Caudate nucleus (tissue), 63 donors: ENCODE measurements at places on chromosomes 7 and 10.

DNA sequence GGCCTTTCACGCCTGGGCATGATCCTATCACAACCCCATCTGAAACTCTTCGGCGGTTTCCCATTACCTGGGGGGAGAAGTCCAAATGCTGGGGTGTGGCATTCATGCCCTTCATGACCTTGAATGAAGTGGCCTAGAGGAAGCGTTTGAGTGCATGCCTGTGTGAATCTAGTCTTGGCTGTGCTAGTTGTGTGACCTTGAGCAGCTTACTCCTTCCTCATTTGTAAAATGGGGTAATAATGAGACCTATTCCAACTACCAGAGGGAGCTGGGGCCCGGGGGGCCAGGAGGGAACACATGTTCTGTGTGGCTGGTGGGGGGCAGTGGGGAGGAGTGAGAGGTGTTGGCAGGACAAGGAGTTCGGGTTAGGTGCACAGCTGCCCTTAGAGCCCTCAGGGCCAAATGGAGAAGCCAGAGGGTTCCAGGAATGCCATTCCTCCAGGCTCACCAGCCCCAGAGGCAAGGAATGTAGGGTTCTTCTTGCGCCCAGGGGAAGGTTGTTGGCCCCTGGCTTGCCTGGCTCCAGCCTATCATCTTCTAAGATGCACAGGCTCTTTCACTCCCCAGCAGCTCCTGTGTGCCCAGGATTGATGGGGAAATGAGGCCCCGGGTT, 21.3 kb upstream of the TBRG4 start:
- no peak for DNase-seq

- no peak for DNase-seq
Measured at GRCh38 chr10:125377368-125377767, 217.0 kb upstream of the CTBP2 start.

DNA sequence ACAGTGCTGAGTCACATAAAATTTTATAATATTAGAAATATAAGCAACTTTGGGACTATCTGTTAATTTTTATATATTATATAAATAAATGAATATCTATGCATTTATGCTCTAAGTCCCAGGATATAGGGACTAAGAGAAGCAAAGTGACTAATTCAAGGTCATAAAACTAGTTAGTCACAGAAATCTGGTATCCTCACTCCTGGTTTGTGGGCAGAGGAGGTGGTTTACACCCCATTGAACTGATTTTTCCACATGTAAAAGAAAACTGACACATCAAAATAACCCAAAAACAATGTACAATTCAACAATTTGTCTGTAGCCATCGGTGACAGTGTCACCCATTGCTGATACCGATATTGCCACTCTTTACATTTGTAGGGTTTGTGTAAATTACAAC, 3.0 kb downstream of the PCLO start:
- no peak for DNase-seq

GRCh38 chr7:50333221-50333651, 28.7 kb downstream of the IKZF1 start:
- no peak for DNase-seq

DNA sequence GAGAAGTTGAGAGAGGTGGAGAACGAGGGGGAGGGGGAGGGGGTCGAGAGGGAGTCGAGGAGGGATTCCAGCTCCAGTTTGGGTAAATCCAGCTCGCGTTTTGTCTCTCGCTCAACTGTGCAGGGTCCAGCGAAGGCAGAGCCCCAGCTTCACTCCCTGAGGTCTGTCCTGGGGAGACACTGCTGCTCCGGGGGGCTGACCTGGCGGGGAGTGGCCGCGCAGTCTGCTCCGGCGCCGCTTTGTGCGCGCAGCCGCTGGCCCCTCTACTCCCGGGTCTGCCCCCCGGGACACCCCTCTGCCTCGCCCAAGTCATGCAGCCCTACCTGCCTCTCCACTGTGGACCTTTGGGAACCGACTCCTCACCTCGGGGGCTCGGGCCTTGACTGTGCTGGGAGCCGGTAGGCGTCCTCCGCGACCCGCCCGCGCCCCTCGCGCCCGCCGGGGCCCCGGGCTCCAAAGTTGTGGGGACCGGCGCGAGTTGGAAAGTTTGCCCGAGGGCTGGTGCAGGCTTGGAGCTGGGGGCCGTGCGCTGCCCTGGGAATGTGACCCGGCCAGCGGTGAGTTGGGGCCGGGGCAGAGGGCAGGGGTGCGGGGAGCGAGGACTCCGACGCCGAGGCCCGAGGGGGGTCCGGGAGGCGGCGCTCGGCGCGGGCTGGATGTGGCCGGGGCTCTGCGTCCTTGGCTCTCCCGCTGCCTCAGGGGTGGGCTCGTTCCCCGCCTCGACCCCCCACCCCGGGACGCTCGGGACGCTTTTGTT, at the start of gene TET1:
TSS of gene TET1 (plus strand) at position 152 of the 757 bp plus-strand sequence. CDS start 12,002 bp downstream, outside the sequence.
- no peak for DNase-seq

DNA sequence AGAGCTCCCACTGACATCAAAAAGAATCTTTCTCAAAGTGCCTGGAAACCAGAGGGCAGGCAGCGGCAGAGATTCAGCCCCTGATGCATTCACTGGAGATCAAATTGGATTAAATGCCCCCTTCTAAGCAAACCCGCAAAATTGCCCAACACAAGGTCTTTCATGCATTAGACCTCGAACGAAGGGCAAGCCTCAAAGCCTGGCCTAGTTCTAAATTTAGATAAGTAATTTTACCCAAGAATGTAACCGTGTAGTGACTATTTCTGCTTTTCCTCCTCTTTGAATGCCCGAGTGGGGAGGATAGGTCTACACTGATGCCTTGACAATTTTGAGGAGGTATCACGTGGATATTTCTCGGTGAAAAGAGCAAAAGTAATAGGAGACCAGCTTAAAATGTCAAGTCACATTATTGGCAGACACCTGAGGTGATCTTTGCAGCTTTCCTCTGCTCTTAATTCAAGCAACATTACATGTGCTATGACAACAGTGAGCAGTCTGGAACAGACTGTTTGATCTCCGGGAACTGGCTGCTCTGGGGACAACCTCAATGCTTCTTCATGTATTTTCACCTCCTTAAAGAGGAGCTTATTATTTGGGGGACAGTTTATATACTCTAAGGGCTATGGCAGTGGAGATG, 1263.5 kb upstream of the AUTS2 start:
- no peak for DNase-seq

- DNase-seq, result no peak
Measured at GRCh38 chr10:3848005-3848774, 63.2 kb upstream of the KLF6 start.

DNA sequence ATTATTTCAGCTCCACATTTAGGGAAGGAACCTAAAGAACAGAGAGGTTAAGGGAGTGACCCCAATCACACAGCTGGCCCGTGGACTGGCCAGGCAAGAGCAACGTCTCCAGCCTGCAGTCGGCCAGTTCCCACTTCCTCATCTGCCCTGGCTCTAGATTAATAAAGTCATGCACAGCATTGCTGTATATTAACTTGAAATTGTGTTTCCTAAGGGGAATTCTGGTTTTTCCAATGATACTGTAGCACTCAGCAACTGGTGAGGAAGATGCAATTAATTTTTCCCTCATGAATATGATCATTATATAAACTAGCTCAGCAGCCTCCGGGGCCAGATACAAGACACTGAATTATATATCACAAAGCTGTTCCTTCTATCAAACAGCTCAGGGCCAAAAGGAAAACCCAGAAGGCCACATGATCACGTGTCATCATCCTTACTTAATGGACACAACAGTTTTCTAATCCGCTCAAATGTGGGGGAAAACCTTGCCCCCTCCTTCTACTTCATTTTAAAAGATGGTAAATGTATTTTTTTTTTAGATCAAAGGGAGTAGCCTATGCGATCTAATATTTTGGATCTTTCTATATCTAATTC, 295.3 kb upstream of the PRKCQ start:
- no peak for DNase-seq

- DNase-seq, result no peak
Measured at GRCh38 chr7:86966916-86967315, 92.5 kb downstream of the ELAPOR2 start.

DNA sequence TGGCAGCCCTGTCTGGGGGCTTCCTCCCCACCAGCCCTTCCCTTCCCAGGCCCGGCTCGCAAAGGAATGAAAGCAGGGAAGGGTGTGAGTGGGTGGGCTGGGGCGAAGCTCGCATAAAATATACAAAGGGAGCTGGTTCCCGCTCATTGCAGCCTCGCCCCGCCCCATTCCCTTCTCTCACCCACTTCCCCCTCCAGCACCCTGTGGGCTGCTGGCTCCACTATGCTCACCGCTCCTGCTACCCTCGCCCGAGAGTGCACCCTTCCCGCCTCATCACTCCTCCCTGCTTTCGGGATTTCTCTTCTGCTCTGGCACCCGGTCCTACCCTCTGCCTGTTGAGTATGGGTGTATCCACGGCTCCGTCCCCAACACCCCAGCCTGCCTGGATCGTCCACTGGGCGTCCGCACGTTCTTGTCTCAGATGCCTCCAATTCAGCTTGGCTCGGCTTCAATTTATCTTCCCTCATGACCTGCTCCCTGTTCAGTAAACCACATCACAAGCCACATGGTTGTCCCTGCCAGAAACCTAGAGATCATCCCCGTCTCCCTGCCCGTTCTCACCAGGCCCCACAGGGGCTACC, 14.4 kb upstream of the TTYH3 start:
- DNase-seq, result no peak

DNA sequence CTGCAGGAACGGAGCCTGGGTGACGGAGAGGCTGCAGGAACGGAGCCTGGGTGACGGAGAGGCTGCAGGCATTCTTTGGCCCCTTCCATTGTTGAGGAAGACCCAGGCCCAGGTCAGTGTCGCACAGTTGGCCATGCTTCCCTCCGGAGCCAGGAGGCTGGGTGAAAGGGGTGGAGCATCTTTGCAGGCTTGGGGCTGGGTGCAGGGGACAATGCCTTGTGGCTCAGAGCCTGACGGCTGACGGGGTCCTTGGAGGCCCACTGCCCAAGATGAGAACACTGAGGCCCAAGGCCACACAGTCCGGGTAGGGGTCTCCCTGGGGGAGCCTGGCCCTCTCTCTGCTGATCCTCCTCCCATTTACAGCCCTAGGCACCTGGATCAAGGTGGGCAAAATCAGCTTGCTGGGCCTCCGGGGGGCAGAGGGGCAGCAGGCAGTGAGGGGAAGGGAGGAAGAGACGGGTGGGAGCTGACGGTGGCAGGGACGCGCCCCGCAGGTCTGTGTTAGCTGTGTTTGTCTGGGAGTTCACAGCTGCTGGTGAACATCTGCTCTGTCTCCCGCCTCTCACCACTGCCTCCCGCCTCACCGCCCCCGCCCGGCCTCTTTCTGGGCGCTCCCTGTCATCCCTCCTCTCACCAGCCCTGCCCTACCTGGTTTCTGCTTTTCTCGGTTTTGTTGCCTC, 30.6 kb upstream of the PCBD1 start:
- DNase-seq, result peak; percentile 65

- DNase-seq, result no peak
Measured at GRCh38 chr10:85609509-85609908, 757.1 kb downstream of the GRID1 start.

DNA sequence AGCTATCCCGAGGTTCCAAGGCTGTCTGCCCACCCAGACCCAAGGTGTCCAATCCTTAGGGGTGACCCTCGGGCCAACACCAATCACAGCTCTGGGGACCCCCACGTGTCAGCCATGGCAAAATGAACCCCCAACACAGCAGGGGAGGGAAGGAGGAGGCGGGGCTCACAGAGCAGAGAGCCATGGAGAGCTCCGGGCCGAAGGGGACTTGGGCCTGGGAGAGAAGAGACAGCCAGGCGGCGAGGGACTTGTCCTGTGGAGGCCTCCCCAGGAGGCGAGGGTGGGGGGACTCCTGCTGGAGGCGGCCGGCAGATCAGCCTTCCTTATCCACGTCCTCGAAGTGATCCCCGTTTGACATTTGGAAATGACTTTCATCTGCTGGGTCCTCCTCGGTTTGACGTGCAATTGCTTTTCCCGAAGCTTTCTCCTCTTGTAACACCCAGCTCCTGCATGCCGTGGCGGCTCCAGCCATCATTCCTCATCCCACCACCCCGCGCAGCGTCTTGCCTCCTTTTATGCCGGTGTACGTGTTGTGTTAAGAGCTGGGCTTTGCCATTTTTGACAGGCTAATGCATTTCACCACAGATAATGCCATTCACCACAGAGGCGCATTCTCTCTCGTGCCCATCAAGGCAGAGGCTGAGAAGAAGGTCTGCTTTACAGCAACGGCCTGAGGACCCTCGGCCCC, 337.4 kb downstream of the DNAJB6 start:
- no peak for DNase-seq

- no peak for DNase-seq
Measured at GRCh38 chr10:44827431-44828006, 83.6 kb upstream of the TMEM72 start.

DNA sequence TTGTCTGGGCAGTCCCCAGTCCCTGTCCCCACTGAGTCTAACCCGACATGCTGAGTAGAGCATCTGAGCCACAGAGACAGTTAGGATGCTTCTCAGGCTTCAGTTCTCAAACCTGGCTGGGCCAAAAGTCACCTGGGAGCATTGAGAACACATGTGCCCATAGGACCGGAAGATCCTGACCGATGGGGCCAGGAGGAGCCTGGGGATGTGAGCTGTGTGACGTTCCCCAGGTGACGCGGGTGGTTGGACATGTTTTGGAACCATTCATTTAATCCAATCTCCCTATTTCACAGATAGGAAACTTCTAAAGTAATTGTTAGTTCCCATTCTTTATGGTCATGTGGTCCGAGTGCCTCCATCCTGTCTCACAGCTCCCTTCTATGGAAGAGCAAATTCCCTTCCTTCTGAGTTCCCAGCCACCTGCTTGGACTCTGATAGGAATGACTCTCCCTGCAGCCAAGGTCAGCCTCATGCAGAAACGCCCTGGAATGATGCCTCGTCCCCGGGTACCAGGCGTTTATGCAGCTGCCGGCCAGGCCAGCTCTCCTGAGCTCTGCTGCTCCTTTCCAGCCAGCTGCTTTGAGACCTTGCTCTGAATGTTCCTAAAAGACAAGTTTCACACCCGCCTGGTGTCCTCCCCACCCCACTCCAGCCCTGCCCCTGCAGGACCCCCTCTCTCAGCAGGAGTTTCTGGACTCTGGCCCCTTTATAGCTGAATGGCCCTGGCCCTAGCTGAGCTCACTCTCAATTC, 166.5 kb upstream of the RHEB start:
- no peak for DNase-seq
